NCI-H446 treated with DMSO at 0.1 percent for 48 hours (cell line): ENCODE measurements at places on chromosomes 5 and 9.

- DNase-seq = no peak
Measured at GRCh38 chr5:120466341-120467006, 2.4 kb downstream of the PRR16 start.

DNA sequence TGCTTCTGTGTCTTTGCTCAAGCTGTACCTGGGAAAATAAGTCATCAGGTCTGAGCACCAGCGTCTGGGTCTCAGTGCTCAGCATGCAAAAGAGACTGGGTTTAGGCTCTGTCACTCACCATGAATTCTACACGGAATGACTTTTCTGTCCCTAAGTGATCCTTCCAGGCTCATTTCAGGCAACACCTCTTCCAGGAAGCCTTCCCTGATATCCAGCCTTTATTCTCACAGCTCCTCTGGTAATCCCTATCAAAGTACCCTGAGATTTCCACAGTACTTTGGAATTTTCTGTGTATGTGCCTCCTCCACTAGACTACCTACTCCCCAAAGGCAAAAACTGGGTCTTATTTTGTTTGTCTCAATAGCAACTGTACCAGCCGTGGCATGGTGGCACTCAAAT, 92.7 kb upstream of the BOD1 start:
- no peak for DNase-seq

DNA sequence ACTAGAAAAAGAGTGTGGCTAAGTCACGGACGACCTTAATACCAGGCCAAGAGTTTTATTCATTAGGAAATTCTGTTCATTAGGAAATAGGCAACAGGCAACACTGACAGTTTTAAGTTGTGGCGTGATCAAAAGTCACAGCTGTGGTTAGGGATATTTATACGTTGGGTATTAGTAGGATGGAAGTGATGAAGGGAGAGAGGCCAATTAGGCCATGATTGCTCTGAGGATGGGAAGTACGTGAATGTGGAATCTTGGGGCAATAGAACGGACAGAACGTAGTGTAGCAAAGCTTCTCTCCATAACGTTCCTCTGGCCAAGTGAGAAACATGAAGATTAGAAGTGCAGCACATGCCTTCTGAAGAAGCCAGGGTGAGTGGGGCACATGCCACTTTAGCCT, 290.1 kb upstream of the ZNF608 start:
- no peak for DNase-seq

DNA sequence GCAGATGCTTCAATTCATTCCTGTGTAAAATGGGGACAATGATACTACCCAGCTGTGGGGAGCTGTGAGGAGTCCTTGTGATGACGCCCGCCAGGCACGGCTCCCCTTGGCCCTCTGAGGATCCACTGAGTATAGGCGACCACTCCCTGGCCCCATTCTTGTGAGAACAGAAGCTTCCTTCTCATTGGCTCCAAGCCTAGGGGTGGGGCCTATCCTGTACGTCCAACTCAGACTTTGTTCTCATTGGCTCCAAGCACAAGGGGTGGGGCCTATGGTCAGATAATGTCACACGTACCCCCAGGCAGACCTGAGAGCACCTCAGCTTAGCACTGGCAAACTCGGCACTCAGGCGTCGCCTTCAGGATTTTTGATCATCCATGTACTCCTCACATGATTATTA, 232.9 kb upstream of the MVB12B start:
- DNase-seq = no peak

GRCh38 chr5:164153469-164154172, 648.2 kb downstream of the MAT2B start:
- no peak for DNase-seq

- no peak for DNase-seq
Measured at GRCh38 chr9:110573305-110573704, 6.2 kb downstream of the SVEP1 start.

DNA sequence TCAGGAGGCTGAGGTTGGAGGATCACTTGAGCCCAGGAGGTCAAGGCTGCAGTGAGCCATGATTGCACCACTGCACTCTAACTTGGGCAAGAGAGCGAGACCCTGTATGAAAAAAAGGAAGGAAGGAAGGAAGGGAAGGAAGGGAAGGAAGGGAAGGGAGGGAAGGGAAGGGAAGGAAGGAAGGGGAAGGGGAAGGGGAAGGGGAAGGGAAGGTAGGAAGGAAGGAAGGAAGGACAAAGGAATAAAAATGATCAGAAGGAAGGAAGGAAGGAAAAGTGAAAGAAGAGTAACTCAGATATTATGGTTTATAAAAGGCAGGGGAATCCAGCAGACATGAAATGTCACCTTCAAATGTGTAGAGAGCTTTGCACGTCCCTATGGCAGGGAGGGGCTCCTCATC, 64.4 kb downstream of the USP20 start:
- no peak for DNase-seq

DNA sequence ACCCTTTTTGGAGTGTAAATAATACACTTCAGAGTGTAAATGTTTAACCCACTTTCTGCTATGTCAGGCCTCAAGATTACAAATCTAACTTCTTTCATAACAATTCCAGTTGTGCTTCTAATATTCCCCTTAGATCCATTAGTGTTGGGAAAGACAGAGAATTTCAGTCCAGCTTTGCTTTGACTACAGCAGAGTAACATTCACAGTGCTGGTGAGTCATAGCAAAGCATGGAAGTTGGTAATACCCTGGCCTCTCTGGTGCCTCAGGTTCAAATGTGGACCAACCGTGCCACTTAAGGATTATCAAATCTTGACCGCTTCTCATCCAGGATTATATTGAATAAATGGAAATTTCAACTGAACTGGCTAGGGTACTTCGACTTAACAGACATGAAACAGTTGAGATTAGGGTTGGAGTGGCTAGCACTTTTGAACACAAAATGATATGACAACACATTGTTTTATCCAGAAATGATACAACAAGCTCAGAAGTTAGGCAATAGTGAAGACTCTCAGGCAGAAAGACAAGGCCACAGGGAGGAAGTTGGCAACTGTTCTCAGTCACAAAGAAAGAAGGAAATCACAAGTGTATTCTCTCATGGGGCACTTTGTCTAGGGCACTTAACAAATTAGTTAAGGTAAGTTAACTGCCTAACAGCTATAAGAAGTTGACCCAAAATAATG, 24.4 kb upstream of the RASA1 start:
- no peak for DNase-seq

DNA sequence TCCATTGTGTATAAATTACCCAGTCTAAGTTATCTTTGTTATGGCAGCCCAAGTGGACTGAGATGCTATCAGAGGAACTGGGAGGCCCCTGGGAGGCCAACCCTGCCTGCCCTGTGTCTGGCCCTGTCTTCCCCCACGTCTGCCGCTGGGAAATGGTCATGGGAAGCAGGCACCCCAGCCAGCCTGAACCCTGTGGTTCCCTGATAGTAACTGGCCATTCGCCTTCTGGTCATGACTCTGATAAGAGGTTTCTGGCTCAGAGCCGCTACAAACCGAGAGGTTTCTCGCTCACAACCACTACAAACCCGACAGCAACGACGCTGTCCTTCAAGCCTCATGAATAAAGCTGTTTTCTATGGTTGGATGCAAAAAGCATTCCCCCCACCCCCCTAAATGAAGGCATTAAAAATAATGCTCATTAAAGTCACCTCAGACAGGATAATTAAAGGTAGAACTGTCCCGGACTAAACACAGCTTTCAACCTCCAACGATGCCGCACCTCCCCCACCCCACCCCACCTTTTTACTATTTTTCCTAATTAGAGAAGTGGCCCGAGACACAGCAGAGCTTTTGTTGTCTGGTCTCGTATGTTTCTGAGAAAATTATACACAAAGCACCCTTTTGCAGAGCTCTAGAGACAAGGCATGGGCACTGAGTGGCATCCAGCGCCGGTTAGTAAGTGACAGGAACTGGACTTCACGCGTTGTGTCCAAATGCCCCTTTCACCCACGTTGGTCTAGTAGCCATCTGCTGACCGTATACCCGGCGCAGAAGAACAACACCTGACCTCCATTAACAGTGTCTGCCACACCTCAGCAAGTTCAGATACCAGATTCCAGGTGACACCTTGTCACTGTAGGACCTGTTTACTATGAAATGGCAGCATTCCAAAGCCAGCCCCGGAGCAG, 140.8 kb downstream of the COL23A1 start:
- no peak for DNase-seq
